ENCODE measurements at places on chromosomes 7 and 10. TPM values are rescaled to one million over a fixed set of nuclear protein-coding genes. Genes with fewer than 3 reads are reported as not detected.

Gene VPS50
- total RNA-seq, result 16.0 TPM

Gene ADIRF
- not detected for total RNA-seq

Gene DBF4
- total RNA-seq, result 94.4 TPM

Gene HOXA4
- 0.68 TPM for total RNA-seq

Gene PALD1
- 14.1 TPM for total RNA-seq

Gene FGFBP3
- 420 TPM for total RNA-seq

Gene UCMA
- not detected for total RNA-seq

Gene CARD11
- total RNA-seq, result 0.59 TPM

Gene EDRF1
- 42.7 TPM for total RNA-seq

Gene EGFR
- total RNA-seq, result 2.3 TPM

Gene LRRD1
- total RNA-seq, result 0.57 TPM

Gene HKDC1
- total RNA-seq, result not detected

Gene HECW1
- total RNA-seq, result 3.6 TPM

DNA sequence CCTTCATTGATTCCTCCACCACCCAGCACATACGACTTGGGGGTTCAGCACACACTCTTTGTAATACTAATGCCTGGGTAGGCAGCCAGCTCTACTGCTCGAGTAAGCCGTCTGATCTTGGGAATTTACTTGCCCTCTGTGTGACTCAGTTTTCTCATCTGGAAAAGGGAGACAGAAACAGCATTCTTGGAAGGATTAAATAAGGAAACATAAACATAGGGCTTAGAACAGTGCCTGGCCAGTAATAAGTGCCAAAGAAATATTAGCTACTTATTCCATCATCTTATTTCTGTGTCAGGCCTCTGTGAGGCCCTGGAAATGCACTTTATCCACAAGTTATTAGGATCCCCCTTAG is 130.1 kb downstream of the TNS3 start:
- no peak for DNase-seq

DNA sequence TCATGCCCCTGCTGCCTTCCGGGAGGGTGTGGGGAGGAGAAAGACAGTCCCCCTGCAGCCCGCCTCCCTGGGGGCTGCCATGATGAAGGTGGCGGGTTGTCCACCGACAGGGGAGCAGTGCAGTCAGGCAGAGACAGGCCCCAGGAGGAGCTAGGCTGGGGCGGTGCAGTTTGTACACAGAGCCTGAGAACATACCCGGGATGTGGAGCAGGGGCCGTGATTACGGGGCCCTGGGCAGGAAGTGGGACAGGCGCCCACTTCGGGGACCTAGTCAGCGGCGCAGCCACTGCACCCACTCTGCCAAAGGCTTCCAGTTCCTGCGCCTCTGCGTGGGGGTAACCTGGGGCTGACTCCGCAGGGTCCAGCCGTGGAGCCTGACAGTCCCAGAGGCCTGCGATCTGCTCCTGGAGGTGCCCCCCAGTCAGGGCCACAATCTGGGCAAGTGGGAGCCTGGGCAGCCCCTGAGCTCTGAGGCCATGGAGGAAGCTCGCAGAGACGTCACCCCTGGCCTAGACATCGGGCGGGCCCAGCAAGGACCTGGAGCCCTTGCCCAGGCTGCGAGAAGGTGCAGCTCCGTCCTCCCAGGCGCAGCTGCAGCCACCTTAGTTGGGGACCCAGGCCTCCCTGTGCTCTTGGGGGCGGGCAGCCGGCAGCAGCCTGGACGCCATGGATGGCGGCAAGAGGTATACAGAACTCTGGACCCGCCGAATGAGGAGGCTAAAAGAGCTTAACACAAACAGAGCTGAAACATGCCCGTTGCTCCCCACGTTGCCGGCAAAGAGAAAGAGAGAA is 1356.8 kb downstream of the XPNPEP1 start:
- no peak for DNase-seq

DNA sequence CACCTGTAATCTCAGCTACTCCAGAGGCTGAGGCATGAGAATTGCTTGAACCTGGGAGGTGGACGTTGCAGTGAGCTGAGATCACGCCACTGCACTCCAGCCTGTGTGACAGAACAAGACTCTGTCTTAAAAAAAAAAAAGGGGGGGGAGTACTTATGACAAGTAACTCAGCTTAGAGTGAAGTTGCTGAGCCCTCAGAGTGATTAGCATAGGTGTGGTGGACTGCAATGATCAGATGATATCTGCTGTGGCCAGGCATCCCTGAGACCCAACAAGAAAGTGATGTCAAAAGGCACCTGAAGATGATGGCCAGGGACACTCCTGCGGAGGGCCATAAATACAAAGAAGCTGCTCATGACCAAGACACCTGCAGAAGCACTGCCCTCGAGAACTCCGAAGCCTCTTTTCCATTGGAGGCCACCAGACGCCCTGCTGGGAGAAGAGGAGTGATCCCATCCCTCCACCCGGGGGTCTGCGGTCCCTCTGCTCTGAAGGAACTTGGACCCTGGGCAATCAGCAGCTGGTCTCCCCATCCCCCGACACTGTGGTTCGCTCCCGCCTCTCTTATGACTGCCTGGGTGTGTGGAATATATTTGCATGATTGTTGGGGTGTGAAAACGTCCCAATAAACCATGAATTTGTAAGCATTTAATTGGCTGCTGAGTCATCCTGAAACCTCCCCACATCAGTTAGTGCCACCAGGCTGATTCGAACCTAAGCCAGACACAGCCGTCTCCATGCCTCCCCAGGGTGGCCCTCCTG is 46.0 kb downstream of the RASGEF1A start:
- no peak for DNase-seq

DNA sequence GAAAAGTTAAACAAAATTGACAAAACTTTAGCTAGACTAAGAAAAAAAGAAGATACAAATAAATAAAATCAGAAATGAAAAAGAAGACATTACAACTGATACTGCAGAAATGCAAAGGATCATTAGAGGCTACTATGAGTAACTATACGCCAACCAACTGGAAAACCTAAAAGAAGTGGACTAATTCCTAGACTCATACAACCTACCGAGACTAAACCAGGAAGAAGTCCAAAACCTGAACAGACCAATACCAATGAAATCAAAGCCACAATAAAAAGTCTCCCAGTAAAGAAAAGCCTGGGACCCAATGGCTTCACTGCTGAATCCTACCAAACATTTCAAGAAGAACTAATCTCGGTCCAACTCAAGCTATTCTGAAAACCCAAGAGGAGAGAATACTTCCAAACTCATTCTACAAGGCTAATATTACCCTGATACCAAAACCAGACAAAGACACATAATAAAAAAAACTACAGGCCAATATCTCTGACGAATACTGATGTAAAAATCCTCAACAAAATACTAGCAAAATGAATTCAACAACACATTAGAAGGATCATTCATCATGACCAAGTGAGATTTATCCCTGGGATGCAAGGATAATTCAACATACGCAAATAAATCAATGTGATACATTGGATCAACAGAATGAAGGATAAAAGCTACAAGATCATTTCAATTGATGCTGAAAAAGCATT is 20.3 kb downstream of the ELAPOR2 start:
- no peak for DNase-seq

- DNase-seq, result peak; percentile 40
Measured at GRCh38 chr7:5139998-5140397, 50.0 kb upstream of the WIPI2 start.

DNA sequence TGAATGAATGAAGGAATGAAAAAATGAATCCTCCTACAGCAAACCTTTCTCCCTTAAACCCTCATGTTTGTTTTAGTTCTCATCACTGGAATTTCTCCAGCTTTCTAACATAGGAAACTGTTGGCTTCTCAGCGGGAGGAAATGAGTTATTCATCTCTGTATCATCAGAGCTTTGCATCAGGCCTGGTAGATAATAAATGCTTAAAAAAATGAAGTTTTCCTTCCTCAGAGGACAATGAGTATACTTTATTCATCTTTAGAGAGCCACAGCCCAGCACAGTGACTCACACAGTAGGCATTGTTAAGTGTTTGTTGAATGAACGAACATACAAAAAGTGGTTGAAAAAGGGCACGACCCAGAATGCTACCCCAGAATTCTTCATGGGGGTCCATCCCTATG is 62.6 kb downstream of the COL13A1 start:
- no peak for DNase-seq

GRCh38 chr7:34038816-34039470 is 133.6 kb downstream of the BMPER start:
- no peak for DNase-seq

- no peak for DNase-seq
Measured at GRCh38 chr7:16063716-16064675, 357.3 kb downstream of the CRPPA start.

DNA sequence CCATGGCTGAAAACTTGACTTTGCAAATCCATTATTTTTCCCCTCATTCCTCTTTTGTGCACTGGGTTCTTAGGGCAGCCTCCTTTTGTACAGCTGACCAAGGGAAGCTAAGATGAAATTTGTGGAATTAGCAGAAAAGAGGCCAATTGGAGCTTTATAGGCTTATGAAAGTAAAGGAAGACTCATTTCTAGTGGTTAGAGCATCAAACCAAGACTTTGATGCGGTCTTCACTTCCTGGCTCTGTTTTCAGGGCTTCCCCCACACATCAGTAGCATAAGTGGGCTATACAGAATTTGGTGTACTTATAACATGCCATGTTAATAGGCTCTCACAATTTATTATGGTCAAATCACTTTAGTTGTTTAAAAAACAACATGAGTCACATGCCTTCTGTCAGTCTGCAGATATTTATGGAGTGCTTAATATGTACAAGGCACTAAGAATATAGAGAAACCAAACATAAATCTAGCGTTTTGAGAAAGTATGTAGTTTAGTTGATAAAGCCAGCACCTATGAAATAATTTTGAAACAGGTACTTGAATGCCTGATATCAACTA is 5.7 kb downstream of the AUTS2 start:
- DNase-seq, result no peak

DNA sequence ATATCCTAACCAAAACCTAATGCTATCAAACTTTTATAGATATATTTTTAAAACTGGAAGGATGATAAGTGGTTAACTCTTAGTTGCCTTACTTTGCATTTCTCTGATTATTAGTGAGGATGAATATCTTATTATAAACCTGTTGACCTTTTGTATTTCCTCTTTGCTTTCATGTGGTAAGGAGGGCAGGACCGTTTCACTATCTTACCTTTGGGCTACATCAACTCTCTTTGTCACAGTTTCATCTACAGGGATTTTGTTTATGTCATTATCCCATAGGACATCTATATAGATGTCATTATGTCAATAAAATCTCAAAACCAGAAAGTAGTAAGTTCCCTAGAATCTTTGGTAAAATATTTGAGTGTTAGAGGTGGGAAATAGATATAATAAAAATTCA is 219.3 kb downstream of the THSD7A start:
- DNase-seq, result no peak

DNA sequence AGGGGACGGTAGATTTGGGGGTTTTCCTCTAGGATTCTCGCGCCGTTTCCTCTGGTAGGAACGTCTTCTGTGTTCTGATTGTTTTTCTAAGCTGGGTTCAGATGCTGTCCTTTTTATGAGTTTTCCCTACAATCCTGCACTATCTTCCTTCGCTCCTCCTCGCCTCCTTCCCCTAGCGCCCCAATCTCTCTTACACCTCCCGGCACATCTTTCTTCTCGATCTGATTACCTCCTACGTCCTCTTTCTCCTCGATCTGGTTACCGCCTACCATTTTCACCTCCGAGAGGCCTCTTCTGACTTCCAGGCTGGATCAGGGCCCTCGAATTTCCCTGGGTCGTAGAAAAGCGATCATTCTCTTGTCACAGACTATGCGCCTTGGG is 413 bp downstream of the BUD31 start:
- DNase-seq, result no peak

GRCh38 chr10:50992356-50992901 is 81.9 kb upstream of the PRKG1 start:
- no peak for DNase-seq

- DNase-seq, result no peak
Measured at GRCh38 chr10:74917481-74918077, 91.2 kb downstream of the KAT6B start.

GRCh38 chr10:93254180-93254853 is 180.6 kb downstream of the CYP26A1 start:
- DNase-seq, result no peak

DNA sequence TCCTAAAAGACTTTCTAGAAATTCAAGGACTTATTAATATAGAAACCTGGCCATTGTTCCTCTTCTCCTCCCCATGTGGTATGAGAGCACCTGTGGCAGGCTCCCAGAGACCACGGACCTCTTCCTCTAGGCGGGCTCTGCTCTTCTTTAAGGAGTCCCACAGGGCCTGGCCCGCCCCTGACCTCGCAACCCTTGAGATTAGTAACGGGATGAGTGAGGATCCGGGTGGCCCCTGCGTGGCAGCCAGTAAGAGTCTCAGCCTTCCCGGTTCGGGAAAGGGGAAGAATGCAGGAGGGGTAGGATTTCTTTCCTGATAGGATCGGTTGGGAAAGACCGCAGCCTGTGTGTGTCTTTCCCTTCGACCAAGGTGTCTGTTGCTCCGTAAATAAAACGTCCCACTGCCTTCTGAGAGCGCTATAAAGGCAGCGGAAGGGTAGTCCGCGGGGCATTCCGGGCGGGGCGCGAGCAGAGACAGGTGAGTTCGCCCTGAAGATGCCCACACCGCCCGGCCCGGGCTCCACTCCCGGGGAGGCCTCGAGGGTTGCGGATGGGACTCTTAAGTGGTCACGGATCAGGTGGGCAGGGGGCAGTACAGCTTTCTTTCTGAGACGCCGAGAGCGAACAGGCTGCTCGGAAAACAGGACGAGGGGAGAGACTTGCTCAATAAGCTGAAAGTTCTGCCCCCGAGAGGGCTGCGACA is at the start of gene SLC26A4:
TSS of gene SLC26A4 (plus strand) at position 448 of the 700 bp plus-strand sequence. CDS start 814 bp downstream, outside the sequence.
- DNase-seq, result no peak

GRCh38 chr7:21690705-21691104 is 147.9 kb downstream of the DNAH11 start:
- no peak for DNase-seq

DNA sequence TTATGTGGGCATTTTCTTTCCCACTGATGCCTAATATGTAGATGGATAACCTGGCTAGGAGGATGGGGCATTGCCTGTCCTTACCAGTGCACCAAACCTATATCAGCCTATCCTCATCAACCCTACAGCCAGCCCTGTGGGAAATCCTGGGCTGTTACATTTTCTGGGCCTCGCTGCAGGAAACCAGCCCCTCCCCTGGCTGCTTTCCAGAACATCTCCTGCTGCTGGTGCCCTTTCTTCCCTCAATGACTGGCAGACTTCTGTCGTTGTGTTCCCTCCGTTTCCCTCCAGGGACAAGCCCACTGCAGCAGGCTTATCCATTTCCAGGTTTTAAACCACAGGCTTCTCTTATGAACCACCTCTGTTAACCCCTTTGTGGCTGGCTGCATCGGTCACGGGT is 486.1 kb upstream of the COBL start:
- no peak for DNase-seq

Measured in neural crest cell (in vitro differentiated cells).